HuH-7 (cell line): ENCODE measurements at places on chromosomes 7 and 10.
A peak's percentile ranks its signal among the peaks of the same experiment; 100 is the strongest.

- DNase-seq, result no peak
These were observed 10.9 kb downstream of the HPSE2 start for GRCh38 chr10:99224766-99225165.

GRCh38 chr7:48962821-48963505 lies 38.6 kb downstream of the CDC14C start:
- no peak for DNase-seq

- DNase-seq, result no peak
These were observed 26.3 kb downstream of the SP4 start for GRCh38 chr7:21454182-21454581.

DNA sequence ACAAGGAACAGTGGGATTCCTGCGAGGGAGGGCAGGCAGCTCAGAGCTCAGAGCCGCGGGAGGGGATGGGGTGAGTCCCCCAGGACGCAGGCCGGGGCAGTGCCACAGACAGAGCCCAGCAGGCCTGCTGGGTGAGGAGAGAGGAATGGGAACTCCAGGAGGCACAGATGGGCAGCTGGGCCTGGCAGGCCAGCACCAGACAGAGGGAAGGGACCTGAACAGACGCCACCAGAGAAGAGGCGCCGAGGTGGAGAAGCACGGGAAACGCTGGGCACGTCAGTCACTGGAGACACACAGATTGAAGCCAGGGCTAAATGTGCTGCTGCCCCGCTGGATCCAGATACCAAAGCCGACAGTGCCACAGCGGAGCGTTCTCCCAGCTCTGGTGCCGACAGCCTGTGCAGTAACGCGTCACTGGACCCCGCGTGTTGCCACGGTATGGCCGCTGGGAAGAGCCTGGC lies 225.8 kb downstream of the MAD1L1 start:
- DNase-seq, result no peak

- no peak for DNase-seq
These were observed 48.2 kb downstream of the APBB1IP start for GRCh38 chr10:26486304-26486703.

- DNase-seq, result no peak
These were observed 335.4 kb upstream of the NRP1 start for GRCh38 chr10:33669904-33670303.

GRCh38 chr10:44811072-44811471 lies 100.1 kb upstream of the TMEM72 start:
- no peak for DNase-seq

GRCh38 chr7:88928276-88928675 lies 132.7 kb upstream of the TEX47 start:
- no peak for DNase-seq

DNA sequence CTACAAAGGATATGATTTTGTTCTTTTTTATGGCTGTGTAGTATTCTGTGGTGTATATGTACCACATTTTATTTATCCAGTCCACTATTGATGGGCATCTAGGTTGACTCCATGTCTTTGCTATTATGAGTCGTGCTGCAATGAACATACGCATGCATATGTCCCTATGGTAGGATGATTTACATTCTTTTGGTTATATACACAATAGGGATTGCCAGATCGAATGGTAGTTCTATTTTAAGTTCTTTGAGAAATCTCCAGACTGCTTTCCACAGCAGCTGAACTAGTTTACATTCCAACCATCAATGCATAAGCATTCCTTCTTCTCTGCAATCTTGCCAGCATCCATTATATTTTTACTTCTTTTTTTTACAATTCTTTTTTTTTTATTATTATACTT lies 35.6 kb upstream of the FAM13C start:
- no peak for DNase-seq

DNA sequence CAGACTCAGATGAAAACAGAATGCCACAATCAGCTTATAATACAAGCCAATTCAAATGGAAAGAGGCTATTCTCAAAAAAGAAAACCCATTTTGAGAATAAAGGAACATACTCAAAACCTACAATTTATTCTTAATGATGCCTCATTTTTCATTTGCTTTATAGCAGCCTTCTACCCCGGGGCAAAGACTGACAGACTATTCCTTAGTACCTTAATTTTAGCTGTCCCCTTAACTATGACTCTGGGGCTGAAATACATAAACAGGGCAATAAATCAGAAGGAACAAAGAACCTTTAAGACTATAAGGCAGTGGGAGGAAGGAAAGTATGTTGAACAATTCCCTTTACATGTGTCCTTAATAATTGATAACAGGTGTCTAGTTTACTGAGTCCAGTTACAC lies 76.8 kb downstream of the TMEM106B start:
- DNase-seq, result no peak

DNA sequence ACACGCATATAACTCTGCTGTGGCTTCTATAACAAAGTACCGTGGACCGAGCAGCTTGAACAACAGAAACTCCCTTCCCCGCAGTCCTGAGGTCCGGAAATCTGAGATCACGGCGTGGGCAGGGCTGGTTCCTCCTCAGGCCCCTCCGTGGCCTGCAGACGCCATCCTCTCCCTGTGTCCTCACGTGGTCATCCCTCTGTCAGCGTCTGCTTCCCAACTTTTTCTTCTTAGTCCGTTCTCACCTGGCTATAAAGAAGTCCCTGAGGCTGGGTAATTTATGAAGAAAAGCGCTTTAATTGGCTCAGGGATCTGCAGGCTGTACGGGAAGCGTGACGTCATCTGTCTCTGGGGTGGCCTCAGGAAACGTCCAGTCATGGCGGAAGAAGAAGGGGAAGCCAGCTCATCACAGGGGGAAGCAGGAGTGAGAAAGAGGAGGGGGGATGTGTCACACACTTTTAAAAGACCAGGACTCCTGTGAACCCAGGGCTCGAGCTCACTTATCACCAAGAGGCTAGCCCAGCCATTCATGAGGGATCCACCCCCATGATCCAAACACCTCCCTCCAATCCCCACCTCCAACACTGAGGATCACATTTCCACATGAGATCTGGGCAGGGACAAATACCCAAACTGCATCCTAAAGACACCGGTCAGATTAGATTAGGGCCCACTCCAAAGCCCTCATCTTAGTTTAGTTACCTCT lies 91.2 kb upstream of the INSIG1 start:
- DNase-seq, result no peak

GRCh38 chr10:28946479-28946878 lies 269.2 kb downstream of the BAMBI start:
- DNase-seq, result no peak

DNA sequence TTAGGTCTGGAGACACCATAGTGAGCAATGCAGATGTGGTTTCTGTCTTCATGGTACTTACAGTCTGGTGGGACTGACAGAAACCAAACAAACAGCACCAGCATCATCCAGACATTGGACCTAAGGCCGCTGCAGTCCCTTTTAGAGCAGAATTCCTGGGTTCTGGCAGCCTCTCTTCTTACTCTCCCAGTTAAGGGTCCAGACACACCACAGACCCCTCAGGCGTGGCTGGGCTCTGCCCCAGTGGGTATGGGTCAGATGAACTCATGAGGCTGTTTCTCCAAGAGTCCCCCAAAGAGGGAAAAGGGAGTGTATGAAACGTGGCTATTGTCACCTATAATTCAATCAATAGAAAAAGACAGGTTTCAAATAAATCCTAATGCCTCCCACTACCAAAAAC lies 31.3 kb downstream of the PRLHR start:
- no peak for DNase-seq

GRCh38 chr10:42932735-42933447 lies 144.0 kb upstream of the RET start:
- no peak for DNase-seq

GRCh38 chr10:96044736-96045135 lies 1.4 kb downstream of the CCNJ start:
- no peak for DNase-seq

GRCh38 chr7:72538856-72539255 lies 126.7 kb upstream of the CALN1 start:
- DNase-seq, result no peak

DNA sequence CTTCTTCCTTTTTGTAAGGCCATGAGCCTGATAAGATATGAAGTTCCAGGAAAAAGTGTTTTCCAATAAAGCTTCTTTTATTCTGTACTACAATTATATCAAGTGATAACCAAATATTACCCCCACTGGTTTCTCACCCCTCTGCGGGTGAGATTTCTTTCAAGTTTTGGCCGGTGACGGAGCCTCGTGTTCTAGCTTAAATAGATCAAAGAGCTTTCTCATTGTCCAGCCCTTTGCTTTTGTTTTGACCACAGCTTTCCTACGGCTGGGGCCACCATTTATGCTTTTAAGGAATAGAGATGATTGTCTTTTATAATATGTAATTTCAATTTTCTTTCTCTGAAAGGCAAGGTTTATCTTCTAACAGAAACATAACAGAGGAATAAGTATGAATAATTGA lies 196.7 kb upstream of the MTPN start:
- no peak for DNase-seq

GRCh38 chr10:131694168-131694780 lies 206.5 kb upstream of the PPP2R2D start:
- no peak for DNase-seq

DNA sequence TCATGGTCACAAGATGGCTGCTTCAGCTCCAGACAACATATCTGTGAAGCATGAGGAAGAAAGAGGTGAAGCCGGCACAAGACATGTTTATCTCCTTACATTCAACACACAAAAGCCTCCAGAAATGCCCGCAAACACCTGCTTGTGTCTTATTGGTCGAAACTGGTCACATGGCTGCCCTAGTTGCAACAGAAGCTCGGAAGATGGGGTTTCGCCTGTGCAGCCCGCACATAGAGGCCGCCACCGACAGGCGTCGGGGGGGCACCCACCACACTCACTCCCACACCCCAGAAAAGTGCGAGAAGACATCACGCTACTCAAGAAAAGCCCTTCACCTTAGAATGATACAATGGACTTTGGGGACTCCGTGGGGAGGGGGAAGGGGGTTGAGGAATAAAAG lies 63.0 kb upstream of the MGMT start:
- no peak for DNase-seq

DNA sequence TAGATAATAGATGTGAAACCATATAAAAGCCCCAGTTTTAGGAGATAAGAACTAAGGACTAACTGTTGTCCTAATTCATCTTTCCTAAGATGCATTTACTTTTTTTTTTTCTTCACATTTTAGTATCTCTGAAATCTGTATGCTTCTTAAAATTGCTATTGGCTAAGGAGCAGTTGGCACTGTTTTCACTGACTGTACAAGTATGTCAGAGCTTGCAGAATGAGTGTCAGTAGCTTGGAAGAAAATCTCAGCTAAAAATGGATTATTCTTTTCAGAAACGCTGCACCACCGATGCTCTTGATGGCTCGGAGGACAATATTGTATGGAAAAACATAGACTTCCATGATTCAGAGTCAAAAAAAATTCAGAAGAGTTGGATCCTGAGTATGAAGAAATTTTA lies 91.1 kb upstream of the DNAJB12 start:
- no peak for DNase-seq

DNA sequence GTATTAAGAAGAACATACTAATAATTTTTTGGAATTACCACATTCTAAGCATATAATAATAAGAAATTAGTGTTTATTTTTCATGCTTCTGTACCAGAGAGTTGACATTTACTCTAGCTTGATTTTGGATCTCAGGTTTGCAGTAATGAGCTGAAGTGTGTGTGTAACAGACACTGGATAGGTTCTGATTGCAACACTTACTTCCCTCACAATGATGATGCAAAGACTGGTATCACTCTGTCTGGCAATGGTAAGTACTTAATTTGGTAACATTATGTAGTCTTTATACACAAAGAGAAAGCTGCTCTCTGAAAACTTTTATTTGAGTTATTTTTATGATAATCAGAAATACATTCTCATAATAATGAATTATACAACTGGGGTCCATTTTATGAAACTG lies 54.1 kb downstream of the SRI start:
- no peak for DNase-seq

DNA sequence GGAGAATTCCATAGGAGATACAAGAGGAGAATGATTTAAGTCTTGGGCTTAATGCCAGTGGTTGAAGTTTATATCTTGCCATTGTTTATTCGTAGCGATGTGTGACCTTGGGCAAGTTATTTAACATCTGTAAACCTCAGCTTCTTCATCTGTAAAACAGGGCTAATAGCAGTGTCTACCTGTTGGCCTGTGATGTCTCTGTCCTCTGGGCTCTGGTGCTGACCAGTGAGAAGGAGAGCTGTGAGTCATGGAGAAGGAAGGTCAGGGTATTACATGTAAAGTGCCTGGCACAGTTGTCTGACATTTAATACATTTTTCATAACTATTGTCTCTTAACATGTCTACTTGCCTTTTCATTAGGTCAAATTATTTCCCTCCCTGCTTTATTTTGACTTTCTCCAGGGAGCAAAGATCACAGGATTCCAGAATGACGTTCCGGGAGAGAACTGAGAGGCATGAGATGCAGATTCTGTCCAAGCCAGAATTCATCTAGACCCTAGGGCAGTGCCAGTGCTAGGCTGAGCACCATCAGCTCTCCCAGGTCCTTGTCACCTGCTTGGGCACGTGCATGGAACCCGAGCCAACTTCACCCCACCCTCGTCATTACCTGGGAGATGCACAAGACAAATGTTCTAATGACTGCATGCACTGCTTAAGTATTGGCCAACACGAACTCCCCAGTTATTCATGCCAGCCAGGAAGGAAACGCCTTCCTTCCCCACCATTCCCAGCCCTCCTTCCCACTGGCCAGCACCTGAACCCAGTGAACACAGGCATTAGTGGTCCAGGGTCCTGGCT lies 187.9 kb downstream of the DPY19L1 start:
- DNase-seq, result no peak

- no peak for DNase-seq
These were observed 100.1 kb downstream of the TWIST1 start for GRCh38 chr7:19017374-19017773.

GRCh38 chr7:14389595-14389994 lies 400.1 kb upstream of the ETV1 start:
- peak; percentile 15 for DNase-seq

DNA sequence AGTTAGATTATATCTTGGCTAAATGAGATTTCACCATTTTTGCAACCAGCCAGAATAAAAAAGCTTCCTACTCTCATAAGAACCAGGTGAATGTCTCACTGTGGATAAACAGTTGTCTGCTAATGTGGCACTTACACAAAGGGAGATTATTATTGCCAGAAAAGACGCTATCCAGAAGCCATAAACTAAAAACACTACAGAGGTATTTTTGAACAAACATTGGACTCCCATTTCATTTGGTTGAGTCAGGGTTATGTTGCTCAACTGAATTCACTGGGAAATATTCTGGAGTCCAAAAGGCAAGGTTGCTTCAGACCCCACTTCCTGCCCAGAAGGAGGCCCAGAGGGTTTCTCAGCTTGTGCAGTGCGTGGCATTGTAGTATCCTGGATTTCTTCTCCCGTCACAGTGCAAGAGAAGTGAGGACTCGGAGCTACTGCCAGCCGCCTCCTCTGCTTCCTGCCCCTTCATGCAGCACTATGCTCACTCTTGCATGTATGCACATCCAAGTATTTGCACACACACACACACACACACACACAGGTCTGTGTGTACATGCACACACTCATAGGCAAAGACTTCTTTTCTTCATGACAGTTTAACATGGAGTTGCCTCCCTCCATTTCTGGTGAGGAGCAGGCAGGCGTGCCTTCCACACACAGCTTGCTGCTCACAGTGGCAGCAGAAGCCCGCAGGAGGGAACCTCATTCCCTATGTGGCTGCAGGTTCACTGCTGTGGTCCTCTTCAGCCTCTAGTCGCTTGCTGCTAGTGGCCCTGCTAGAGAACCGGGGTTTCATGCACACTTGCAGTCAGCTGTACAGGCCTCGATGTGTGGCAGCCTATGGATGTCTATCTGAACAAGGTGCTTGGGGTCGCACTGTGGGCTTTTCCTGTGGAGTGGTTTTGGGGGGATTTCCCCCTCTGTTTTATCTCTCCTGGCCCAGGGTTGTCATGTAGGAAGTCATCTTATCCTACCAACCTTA lies 10.1 kb downstream of the DENND10 start:
- DNase-seq, result peak; percentile 77
